GM23338 (cell line): ENCODE measurements at places on chromosomes 2 and 18.

GRCh38 chr18:61891894-61892293 is 913 bp downstream of the RNF152 start:
- DNase-seq, result no peak

DNA sequence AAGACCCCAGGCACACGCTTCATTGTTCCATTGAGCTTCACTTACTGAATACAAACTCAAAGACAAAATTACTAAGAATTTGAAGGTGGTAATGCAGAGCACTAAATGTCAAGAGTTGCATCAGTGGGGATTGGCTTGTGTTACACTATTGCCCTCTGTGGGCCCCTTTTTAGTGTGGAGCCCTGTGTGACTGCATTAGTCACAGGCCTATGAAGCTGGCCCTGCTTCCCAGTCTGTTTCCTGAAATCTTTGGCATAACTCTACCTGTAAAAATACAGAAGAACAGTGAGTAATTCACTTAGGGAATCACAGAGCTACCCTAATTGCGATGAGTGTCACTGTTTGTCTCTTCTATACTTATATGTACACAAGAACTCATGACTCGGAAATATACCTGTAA is 40.0 kb upstream of the STPG4 start:
- no peak for DNase-seq

- peak; percentile 84 for DNase-seq
These were observed 81.8 kb downstream of the INO80D start for GRCh38 chr2:206004004-206004693.

- DNase-seq, result no peak
These were observed 433.2 kb upstream of the RGPD4 start for GRCh38 chr2:107393516-107393915.

DNA sequence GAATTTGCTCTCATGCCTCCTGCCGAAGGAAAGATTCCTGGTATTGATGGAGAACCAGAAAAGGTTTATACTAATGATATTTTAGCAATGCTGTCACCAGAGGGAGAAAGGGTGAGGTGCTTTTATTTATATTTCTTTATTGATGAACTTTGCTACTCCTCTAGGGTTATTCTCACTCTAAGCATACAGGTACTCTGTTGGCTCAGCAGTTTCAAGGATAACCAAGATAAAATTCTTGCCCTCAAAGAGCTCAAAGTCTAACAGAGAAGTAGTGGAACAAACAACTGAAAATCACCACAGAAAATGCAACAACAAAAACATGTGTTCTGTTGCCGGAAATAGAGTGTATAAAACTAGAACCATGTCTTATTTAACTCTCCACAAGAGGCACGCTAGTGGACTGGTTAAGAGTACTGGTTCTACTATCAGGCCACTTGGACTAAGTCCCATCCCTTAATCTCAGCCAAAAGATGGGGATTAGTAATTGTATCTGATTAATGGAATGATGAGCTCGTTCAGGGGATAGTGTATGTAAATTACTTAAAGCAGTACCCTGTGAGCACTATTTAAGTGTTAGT is 103.6 kb downstream of the DNAH6 start:
- no peak for DNase-seq

GRCh38 chr2:169222665-169223064 is 139.7 kb downstream of the LRP2 start:
- DNase-seq, result no peak

DNA sequence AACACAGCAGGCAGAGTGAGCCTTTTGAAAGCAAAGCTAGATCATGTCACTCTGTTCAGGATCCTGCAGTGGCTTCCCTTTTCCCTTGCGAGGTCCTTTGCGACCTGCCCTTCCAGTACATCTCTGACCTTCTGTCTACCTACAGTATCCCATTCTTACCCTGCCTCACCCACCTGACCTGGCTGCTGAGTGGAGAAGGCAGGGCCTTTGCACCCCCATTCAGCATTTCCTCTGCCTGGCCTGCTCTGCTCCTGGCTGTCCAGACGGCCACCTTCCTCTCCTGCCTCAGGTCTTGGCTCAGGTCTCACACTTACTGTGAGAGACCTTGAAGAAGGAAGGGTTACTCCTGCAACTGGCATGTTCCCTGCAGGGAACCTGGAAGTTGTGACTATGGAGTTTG is 77.4 kb downstream of the MAPRE2 start:
- no peak for DNase-seq

DNA sequence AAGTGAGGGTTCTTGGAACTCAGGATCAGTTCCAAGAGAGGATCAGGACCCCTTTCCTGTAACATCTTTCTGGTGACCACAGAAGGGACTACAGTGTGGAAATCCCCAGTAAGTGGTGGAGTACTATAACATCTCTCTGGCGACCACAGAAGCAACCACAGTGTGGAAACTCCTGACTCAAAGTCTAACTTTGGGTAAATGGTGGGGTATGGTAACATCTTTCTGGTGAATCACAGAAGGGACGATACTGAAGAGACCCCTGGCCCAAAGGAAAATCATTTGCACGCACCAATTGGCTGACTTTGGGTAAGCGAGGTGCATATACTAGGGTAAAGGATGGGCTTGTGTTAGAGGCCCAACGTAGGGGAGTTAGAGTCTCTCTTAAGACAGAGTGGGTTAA is 56.3 kb upstream of the GULP1 start:
- no peak for DNase-seq

- DNase-seq, result no peak
These were observed 21.5 kb upstream of the EPC2 start for GRCh38 chr2:148623086-148623485.

GRCh38 chr2:128377071-128377910 is 58.6 kb upstream of the HS6ST1 start:
- no peak for DNase-seq

DNA sequence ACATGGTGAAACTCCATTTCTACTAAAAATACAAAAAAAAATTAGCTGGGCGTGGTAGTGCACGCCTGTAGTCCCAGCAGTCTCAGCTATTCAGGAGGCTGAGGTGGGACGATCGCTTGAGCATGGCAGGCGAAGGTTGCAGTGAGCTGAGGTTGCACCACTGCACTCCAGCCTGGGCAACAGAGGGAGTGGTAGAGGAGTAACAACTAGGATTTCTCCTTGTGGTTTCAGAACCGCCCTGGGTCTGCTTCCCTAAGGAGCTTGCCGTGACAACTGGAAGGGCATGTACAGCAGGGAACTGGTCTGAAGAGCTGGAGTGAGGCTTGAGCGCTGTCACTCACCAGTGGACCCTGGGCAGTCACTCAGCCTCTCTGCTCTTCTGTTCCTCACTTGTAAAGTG is 29.1 kb downstream of the REEP1 start:
- DNase-seq, result no peak

GRCh38 chr2:238133499-238134392 is 4.7 kb upstream of the KLHL30 start:
- no peak for DNase-seq

DNA sequence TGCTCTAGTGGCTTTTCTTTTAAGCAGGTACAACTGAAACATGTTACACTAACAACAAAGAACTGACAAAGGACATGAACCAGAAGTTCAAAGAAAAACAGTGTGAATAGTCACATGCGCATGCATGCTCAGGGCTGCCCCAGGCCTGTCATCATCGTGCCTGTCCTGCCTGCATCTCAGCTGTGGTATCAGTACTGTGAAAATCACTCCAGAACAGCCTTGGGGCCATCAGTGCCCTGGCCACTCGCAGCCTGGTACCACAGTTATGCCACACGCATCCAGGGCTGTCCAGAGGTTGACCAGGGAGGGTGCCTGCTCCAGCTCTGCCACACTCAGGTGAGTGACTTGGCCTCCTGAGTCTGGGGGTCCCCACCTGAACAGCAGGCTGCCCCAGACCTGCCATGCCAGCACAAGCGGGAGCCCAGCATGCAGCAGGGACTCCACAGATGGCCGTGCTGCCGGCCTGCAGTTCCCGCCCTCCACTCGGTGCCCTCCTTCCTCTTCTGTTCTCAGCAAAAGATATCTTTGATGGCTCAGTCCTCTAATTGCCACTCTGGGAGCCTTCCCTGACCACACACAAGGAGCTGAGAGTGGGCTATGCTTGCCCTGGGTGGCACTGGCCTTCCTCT is 12.3 kb downstream of the LIMS2 start:
- DNase-seq, result no peak

DNA sequence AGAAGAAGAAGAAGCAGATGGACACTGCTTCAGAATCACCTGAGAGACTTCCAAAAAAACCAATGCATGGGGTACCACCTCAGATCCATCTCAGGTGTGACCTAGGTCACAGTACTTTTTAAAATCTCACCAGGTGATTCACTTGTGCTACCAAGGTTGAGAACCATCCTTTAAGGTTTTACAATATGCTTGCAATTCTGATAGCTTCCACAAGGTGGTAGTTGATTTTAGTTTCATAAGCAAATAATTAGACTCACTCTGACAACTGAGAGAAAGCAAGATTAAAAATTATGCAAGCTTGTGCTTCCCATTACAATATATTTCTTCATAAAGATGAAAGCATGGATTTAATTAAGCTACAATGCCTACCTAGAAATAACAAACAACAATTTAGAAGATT is 355.1 kb downstream of the EN1 start:
- peak; percentile 68 for DNase-seq

- no peak for DNase-seq
These were observed 127.6 kb downstream of the ALPK2 start for GRCh38 chr18:58501066-58501896.

- DNase-seq, result no peak
These were observed 115.1 kb downstream of the CAPN13 start for GRCh38 chr2:30691948-30692828.

DNA sequence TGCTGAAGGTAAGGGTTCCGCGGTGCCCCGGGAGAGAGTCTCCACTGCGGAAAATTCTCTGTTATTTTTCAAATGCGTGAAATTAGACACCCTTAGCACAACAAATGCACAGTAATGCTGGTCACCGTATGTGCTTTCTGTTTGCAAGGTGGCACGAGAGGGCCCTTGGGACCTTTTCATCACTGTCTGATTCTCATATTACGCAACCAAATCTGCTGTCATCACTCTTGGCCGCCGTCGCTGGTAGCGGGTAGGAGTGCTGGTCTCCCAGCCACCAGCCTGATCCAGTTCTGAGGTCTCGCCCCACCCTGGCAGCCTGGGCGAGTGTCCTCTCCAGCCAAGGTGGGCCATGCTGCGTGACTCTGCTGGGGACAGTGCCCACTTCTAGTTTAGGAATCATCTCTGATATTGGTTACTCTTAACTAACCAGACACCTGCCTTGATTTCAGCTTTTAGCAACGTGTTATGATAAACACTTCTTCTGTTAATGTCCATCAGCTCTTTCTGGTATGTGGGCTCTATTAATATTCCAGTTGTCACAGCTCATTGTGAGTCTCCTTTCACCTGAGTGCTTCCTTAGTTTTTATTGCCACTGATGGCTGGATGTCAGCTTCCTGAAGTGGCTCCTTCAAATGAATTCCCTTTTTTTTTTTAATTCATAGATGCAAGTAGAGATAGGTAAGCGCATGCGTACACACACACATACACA is 199.4 kb downstream of the GBX2 start:
- DNase-seq, result no peak

- no peak for DNase-seq
These were observed 6.2 kb downstream of the PDCL3 start for GRCh38 chr2:100568989-100569388.

GRCh38 chr2:134225173-134225572 is 28.7 kb upstream of the MGAT5 start:
- no peak for DNase-seq

DNA sequence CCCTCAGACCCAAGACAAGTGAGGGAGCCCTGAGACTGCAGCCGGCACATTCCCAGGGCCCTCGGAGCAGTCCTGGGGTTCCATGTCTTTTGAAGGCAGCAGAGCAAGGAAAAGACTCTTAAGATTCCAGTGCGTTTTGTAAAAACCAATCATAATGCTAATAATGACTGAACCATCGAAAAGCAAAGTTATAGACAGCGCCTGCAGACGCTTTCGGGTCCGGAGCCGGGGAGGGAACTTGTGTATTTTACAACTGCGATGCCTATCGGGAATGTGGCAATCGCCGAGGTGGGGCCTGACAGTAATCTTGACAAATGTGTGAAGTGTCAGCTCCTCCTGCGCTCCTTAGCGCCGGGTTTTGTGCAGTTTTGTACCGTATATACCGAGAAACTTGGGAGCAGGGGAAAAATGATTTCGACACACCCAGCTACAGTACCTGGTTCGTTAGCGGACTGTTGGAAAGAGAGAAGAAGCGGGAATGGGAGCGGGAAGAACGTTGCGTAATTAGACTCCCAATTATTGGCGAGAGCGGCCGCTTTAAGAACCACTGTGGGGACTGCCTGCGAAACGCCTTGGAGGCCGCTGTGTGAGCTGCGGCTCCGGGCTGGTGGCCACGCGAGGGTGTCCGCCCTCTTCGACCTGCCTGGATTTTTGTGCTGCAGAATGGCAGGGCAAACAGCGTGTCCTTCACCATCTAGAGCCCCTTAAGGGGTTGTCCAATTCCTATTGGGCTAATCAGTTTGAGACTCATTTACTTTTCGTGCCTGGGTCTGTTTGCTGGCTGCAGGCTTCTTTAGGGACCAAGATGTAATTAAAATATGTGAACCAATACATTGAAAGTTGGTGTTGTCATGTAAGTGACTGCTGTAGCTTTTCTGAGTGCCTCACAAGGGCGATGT is 2.4 kb downstream of the EPAS1 start:
- peak; percentile 61 for DNase-seq
